Right renal pelvis (tissue), 4 donors: ENCODE measurements at places on chromosomes 4 and X.

GRCh38 chr4:6367371-6367851, 97.8 kb downstream of the WFS1 start:
- no peak for DNase-seq

DNA sequence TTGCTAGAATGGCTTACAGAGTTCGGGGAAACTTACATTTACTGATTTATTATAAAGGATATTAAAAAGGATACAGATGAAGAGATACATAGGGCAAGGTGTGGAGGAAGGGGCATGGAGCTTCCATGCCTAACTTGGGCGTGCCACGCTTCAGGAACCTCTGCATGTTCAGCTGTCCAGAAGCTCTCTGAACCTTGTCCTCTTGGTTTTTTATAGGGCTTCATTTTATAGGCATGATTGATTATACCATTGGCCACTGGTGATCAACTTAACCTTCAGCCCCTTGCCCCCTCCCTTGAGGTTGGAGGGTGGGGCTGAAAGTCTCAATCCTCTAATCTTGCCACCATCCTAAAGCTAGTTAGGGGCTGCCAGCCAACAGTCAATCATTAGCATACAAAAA, 10.7 kb downstream of the SMAD1 start:
- no peak for DNase-seq

GRCh38 chrX:21379991-21380390, 5.8 kb downstream of the CNKSR2 start:
- no peak for DNase-seq

- no peak for DNase-seq
Observed at GRCh38 chr4:169986369-169986768, 39.8 kb downstream of the MFAP3L start.

DNA sequence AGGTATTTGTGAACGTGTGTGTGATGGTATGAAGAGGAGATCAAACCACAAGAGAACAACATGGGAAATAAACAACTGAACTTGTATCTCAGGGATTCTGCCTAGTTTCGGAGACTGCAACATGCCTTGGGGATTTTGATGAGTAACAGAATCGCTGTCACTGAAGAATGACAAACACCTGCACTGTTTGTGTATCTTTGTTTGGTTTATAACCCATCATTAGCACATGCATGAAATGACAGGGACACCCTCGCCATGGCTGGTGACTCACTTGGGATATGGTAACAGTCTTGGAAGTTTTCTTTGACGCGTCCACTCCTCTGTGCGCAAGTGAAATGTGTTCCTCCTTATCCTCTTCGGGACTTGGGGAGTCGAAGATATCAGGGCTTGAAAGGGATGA, 30.3 kb upstream of the MAP3K15 start:
- DNase-seq, result no peak
